ENCODE measurements at places on chromosomes 3 and 15. TPM values are rescaled to one million over a fixed set of nuclear protein-coding genes. Genes with fewer than 3 reads are reported as not detected.

- H3K27me3 ChIP-seq: no peaks in the 10 kb centered on the region
- H3K27ac ChIP-seq: peak overlapping the region; percentile 98
- peaks cover 11% of the 10 kb centered on the region for H3K36me3 ChIP-seq
- peaks cover 30% of the 10 kb centered on the region for H3K4me1 ChIP-seq
- peak overlapping the region; percentile 97 for H3K4me3 ChIP-seq
Observed at GRCh38 chr3:11272906-11273574, 843 bp downstream of the ATG7 start.

DNA sequence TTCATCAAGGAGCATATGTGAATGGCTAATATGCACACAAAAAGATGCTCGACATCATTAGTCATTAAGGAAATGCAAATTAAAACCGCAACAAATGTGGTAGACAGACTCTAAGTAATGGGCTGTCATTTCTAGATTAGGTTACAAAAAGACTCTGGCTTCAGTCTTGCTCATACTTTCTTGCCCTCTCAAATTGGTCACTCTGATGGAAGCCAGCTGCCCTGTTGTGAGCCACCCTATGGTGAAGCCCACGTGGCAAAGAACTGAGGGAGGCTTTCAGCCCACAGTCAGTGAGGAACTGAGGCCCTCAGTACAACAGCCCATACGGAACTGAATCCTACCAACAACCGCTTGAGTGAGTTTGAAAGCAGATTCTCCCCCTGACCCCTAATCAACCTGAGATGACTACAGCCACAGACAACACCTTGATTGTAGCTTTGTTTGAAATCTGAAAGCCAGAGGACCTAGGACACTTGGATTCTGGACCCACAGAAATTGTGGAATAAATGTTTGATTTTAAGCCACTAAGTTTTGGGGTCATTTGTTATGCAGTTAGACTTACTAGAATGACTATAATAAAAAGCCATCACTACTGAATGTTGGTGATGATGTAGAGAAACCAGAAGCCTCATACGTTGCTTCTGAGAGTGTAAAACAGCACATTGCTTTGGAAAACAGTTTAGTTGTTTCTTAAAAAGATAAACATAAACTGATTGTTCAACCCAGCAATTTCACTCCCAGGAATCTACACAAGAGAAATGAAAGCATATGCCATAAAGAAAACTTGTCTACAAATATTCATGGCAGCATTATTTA is 45.7 kb downstream of the EHHADH start:
- peaks cover 4% of the 10 kb centered on the region for H3K36me3 ChIP-seq
- H3K27ac ChIP-seq: no peak overlapping the region
- no peak overlapping the region for H3K4me3 ChIP-seq
- H3K27me3 ChIP-seq: peaks cover 9% of the 10 kb centered on the region
- H3K4me1 ChIP-seq: peaks cover 2% of the 10 kb centered on the region

GRCh38 chr3:185789134-185789533 is 35.7 kb downstream of the IGF2BP2 start:
- H3K4me3 ChIP-seq: no peak overlapping the region
- peaks cover 41% of the 10 kb centered on the region for H3K27me3 ChIP-seq
- H3K27ac ChIP-seq: no peak overlapping the region
- no peaks in the 10 kb centered on the region for H3K4me1 ChIP-seq
- peaks cover 2% of the 10 kb centered on the region for H3K36me3 ChIP-seq

DNA sequence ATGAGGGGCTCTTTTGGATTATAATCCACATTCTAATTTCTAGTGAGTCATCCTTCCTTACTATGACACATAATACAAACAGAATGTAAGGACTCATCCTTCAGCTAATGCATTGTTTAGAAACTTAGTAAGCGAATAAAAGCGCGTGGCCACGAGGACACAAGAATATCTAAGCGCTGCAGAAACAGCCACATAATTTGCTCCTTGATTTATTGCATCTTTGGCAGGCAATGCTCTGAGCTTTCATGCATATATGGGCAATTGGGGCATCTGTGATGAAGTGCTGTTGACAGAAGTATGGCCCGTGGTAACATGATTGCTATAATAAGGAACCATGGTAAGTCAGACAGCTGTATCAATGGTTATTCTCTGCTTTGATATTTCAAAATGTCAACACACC is 191.3 kb upstream of the ZNF385D start:
- H3K27me3 ChIP-seq: no peaks in the 10 kb centered on the region
- no peak overlapping the region for H3K4me3 ChIP-seq
- no peak overlapping the region for H3K27ac ChIP-seq
- H3K36me3 ChIP-seq: no peaks in the 10 kb centered on the region

DNA sequence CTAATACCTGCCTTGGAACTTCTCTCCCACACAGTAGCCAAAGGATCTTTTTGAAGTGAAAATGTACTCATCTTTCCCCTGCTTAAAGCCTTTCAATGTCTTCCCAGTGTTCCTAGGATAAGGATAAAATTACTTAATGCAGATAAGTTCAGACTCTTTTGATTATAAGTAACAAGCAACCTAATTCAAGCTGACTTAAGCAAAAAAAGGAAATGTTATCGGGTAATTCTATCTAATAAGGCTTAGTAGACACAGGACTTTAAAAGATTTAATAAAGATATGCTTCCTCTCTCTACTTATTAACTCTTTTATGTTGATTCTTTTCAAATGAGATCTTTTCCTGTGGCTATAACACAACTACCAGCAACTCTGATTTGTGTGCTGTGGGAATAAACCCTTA is 284.2 kb downstream of the OXSM start:
- DNase-seq: no peak
- peaks cover 18% of the 10 kb centered on the region for H3K27me3 ChIP-seq

- DNase-seq: no peak
- no peak overlapping the region for H3K4me3 ChIP-seq
Observed at GRCh38 chr3:177443469-177443868, 246.2 kb upstream of the TBL1XR1 start.

DNA sequence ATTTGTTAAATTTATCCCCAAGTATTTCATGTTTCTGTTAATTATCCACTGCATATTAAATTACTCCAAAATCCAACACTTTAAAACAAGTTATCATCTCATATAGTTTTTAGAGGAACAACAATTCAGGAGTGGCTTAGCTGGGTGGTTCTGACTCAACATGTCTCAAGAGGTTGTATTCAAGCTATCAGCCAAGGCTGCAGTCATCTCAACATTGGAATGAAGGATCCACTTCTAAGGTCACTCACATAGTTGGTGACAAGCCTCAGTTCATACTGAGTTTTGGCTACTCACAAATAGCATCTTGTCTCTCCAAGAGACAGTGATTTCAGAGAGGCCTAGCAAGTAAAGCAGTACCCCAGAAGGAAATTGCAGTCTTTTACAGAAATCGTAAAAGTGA is 134.7 kb downstream of the NR2E3 start:
- no peak overlapping the region for H3K27ac ChIP-seq
- no peak for DNase-seq
- H3K27me3 ChIP-seq: no peaks in the 10 kb centered on the region
- H3K4me3 ChIP-seq: no peak overlapping the region

DNA sequence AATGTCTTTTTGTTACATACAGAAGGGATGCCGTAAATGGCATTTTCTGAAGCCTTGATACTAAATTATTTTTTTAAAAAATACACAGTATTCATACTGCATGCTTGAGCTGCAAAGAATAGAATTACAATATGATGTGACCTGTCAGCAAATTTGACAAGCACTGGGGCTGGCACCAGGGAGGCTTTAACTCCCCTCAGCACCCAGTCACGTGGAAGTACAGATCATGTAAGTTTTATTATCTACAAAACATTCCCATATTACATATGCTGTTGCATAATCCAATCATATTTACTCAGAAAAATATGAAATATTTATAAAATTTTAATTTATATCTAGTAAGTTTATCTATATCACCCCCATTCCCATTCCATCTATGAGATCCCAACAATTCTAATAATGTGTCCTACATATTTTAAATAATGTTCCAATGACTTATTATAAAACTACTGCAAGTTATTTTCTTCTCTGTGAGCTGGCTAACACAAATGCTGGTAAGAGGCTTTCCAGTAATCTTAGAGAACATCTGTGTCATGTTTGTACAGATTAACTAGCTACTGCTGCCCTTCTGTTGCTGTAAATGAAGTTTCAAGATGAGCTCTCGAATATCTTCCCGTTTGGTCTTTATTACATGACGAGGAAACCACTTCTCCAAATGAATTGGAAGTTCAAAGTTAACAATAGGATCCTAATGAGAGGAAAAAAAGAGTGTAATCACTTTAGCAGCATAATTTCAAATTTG is 5.2 kb upstream of the IMPG2 start:
- peaks cover 14% of the 10 kb centered on the region for H3K36me3 ChIP-seq
- DNase-seq: no peak
- no peaks in the 10 kb centered on the region for H3K27me3 ChIP-seq
- no peak overlapping the region for H3K4me3 ChIP-seq

- H3K27me3 ChIP-seq: peaks cover 95% of the 10 kb centered on the region
- H3K4me1 ChIP-seq: no peaks in the 10 kb centered on the region
- H3K4me3 ChIP-seq: peak overlapping the region; percentile 3
- no peak overlapping the region for H3K27ac ChIP-seq
- no peak for DNase-seq
Observed at GRCh38 chr15:96344706-96345559, 14.4 kb downstream of the NR2F2 start.

GRCh38 chr3:175478301-175478700 is 619.2 kb downstream of the NAALADL2 start:
- no peak overlapping the region for H3K4me3 ChIP-seq
- H3K36me3 ChIP-seq: no peaks in the 10 kb centered on the region
- H3K27ac ChIP-seq: no peak overlapping the region
- no peaks in the 10 kb centered on the region for H3K27me3 ChIP-seq
- H3K4me1 ChIP-seq: no peaks in the 10 kb centered on the region

DNA sequence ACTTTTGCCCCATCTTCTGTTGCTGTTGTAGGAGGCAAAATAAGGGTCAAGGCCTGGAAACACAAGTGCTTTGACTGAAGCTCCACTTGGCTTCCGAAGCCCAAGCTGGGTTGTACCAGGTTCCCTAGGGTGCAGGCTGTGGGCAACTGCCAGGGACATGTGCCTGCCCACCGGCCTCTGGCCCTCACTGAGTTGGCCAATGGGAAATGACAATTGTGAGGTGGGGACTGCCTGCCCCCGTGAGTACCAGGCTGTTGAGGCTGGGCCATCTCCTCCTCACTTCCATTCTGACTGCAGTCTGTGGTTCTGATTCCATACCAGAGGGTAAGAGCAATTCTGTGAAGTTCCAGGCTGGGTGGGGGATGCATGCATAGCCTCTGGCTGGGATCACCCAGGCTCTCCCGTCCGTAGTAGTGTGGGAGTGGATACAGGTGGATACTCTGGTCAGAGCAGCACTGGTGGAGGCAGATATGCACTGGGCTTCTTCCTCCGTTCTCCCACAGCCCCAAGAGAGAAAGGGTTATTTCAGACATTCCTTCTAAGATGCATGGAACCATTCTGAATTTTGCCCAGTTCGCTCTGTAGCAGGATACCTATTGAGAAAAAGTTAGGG is at the start of gene ADIPOQ:
TSS of gene ADIPOQ (plus strand) at position 285 of the 613 bp plus-strand sequence. CDS start 10,349 bp downstream, outside the sequence.
- peaks cover 4% of the 10 kb centered on the region for H3K36me3 ChIP-seq
- H3K27me3 ChIP-seq: peaks cover 38% of the 10 kb centered on the region
- H3K4me3 ChIP-seq: no peak within 1 kb of the TSS
- H3K4me1 ChIP-seq: peaks cover 5% of the 10 kb centered on the region

- H3K27ac ChIP-seq: no peak overlapping the region
- H3K4me3 ChIP-seq: no peak overlapping the region
- no peak for DNase-seq
- no peaks in the 10 kb centered on the region for H3K36me3 ChIP-seq
- peaks cover 8% of the 10 kb centered on the region for H3K27me3 ChIP-seq
Observed at GRCh38 chr3:14497321-14497720, 42.8 kb downstream of the GRIP2 start.

DNA sequence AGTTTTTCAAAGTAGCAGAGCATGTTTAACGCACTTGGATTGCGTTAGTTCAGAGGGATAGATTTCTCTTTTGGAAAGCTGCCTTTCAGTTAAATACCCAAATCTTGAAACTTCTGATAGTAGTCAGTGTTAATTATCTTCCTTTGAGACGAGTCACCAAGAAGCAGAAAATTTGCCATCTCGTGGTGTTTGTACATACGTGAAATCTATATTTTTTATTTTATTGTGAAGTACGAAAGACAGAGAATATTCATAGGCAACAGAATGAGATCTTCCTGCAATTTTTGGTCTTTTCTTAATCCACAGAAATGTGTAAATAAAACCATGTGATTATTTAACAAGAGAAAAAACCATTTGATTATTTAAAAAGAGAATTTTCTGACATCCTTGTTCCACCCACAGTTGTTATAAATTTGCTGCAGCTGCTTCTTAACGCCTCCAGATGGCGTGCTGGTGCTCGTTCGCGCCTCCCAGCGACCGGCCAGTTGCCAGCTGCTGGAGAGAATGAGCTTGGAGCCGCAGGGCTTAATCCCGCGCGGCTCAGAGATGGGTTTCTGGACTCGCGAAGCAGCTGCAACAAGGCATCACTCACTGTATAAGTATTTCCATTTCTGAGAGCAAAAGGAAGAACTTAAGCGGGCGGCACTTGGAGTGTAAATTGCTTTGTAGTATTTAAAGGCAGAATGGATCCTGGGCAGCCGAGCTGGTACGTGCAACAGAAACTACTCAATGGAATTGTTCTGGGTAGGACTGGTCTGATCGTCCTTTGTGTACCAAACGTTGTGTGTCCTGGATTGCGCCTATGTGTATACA is 10.5 kb upstream of the SLITRK3 start:
- H3K27ac ChIP-seq: no peak overlapping the region
- H3K4me1 ChIP-seq: no peaks in the 10 kb centered on the region
- peaks cover 15% of the 10 kb centered on the region for H3K27me3 ChIP-seq
- no peaks in the 10 kb centered on the region for H3K36me3 ChIP-seq

The GOLGA8H gene
- total RNA-seq: 0.42 TPM

The CPN2 gene
- not detected for total RNA-seq

The CHRNB4 gene
- total RNA-seq: not detected

The CTXN2 gene
- not detected for total RNA-seq

The TP63 gene
- 0.45 TPM for total RNA-seq

The TRPM1 gene
- total RNA-seq: not detected

The CRTAP gene
- 57.3 TPM for total RNA-seq

The CCDC33 gene
- not detected for total RNA-seq

The ARPIN gene
- total RNA-seq: not detected

The PIGBOS1 gene
- 9.0 TPM for total RNA-seq

The PARP15 gene
- 87.6 TPM for total RNA-seq

The CPNE9 gene
- not detected for total RNA-seq

Data from T-helper 17 cell (primary cell).